D341Med (cell line): ENCODE measurements at places on chromosomes 11 and 22.

- no peak for DNase-seq
Measured at GRCh38 chr11:106608677-106609076, 409.6 kb downstream of the GUCY1A2 start.

GRCh38 chr22:11253000-11253511 lies 4274.9 kb upstream of the OR11H1 start:
- DNase-seq, result no peak

DNA sequence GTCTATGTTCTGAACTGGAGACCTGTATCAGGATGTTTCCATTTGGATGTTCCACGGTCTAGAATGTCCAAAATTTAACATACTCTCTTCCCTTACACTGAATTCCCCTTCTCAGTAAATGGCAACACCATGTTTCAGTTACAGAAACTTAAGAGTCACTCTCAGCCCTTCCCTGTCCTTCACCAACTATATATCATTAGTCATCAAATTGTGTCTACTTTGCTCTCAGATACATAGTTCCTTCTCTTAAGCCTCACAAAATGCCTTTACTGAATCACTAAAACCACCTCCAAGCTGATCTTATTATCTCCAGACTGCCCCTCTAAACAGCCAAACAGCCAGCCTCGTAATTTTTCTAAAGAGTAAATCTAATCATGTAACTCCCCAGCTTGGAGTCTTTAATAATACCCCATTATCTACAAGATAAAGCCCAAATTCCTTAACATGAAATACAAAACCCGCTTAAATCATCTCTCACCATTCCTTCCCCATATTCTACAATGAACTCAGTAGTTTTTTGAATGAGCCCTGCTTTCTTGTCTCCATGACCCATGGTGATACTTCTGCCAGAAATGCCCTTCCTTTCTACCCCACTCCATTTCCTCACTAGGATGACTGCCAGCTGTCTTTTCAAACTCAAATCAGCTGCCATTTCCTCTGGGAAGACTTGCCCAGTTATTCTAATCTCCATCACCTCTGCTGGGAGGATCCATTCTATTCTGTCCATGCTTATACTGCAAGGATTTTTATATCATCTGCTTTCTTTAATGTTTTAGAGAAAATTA lies 102.7 kb upstream of the ARHGAP42 start:
- no peak for DNase-seq

DNA sequence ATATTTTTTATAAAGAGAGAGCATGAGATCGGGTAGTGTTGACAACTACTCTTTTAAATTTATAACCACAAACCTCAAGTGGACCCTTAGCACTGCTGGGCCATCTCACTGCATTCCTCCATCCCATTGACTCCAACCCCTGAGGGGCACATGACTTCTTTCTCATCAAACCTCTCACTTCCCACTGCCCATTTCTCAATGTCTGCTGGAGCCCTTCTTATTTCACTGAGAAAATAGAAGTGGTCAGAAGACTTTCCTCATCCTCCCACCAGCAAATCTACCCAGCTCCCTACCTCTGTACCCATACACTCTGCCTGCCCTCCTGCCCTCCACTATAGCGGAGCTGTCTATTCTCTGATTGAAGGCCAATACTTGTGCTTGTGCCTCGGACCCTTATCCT lies 370.6 kb upstream of the MPPED2 start:
- DNase-seq, result no peak
